Amniotic epithelial cell (primary cell): ENCODE measurements at places on chromosomes 2 and 18.

GRCh38 chr2:45964223-45964841, 312.9 kb downstream of the PRKCE start:
- peak; percentile 63 for DNase-seq

- DNase-seq: no peak
Measured at GRCh38 chr18:55488473-55488872, 99.5 kb downstream of the TCF4 start.

- DNase-seq: no peak
Measured at GRCh38 chr2:7849027-7849426, 832.8 kb upstream of the ID2 start.

GRCh38 chr18:2963048-2963447, 49.9 kb downstream of the LPIN2 start:
- no peak for DNase-seq

- no peak for DNase-seq
Measured at GRCh38 chr2:40859617-40860016, 407.7 kb upstream of the SLC8A1 start.

- no peak for DNase-seq
Measured at GRCh38 chr2:401019-401679, 113.3 kb upstream of the ALKAL2 start.

DNA sequence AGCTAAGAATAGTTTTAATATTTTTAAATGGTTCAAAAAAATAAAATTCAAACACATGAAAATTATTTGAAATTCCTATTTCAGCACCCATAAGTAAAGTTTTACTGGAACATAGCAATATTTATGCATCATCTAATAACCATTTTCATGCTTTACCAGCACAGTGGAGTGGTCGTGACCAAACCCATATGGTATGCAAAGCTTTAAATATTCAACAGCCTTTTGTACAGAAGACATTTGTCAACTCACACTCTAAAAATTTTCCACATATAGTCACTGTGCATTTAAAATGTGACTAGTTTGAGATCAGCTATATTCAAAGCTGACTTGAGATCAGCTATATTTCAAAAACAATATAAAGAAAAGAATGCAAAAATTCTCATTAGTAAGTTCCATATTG, 46.2 kb downstream of the PUM2 start:
- peak; percentile 51 for DNase-seq

- DNase-seq: no peak
Measured at GRCh38 chr18:8983195-8983594, 119.3 kb upstream of the NDUFV2 start.

DNA sequence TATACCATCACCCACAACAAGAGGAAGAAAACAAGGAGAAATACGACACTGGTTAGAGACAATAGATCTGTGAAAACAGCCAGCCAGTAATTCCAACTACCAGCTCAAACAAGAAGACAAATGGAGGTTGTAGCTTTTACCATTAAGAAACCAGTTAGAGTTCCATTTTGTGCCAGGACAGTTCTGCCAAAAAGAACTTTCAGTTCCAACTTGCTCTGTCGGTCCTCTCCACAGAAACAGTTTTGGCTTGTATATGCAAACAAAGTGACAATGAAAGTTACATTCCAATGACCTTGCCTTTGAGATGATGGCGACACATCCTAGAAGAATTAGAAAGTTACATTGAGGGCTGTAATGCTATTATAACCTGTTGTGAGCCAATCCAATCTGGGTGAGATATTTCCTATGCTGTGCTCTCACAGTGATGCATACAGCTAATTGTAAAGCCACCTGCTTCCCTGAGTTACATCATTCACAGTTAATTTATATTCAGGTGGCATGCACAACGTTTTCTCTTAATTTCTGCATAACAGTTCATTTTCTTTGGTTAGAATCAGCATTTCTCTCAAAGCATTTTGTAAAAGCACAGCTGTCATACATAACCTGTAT, 1378.4 kb upstream of the PIK3C3 start:
- DNase-seq: no peak

DNA sequence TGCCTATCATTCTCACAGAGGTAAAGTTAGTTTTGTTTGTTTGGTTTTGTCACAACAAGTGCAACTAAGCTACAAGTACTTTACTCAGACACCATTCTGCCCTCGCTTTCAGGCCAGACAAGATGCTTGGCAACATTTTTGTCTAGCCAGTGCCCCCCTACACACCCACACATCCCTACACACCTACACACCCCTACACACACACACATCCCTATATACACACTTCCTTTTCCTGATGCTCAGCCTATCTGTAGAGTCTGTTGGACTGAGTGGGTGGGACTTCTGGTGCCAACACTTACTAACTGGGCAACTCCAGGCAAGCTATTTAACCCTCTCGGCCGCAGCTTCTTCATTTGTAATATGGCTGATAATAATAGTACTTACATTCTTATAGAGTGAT, 161.4 kb downstream of the ALK start:
- no peak for DNase-seq

- no peak for DNase-seq
Measured at GRCh38 chr2:158783923-158784322, 11.2 kb upstream of the DAPL1 start.

DNA sequence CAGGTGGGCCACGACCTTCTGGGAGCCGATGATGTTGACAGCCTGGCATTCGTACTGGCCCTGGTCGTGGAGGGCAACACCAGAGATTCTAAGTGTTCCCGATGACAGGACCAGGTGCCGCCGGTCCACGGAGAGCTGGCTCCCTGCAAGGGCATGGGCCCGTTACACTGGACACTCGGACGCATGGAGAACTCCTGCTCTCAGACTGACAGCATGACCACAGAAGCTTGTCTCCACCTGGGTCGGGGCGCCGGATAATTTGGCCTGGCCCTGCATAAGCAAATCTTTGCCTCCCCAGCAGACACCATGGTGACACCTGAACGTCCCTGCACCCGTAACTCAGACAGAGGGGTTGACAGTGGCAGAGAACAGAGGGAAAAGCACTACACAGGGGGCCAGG, 80.7 kb downstream of the PXDN start:
- DNase-seq: no peak

DNA sequence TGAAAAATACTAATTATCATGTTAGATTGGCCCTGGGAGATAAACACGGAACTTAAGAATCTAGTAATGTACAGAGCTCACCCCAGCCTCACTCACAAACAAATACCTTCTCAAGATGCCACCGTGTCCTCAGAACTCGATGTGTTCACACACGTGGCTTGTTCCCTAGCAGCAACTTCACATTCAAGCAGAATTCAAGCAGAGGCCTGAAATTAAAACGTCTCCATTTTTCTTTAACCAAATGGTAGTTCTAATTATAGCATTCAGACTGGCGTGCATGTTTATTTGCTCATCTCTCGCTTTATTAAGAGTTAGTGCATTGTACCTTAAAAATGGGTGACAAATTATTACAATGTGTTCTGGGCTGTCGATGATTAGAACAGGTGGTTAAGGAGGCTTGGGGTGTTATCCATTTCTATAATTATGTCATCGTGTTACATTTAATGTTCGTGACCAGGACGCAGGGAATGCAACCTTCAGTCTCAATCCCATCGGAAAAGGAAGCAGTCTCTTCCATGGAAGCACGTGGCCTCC, 57.3 kb upstream of the SLC66A3 start:
- DNase-seq: no peak

DNA sequence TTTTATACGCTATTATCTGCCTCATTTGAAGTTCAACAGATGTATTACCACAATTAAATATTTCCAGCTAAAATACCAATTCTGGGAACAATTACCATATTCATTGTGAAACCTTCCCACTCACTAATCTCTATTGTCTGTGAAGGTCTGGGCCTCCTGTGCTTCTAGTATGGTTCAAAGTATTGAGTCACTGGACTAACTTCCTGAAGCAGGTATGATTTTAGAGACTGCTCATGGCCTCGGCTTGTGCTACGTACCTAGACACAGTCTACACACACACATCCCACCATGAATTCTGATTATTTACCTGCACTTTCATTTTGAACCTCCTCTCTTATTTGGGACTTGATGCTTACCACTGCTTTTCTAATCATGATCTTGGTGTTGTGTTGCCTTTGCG, 180.7 kb upstream of the EPHA4 start:
- DNase-seq: no peak

- DNase-seq: no peak
Measured at GRCh38 chr2:218074031-218074430, 5.0 kb downstream of the RUFY4 start.

GRCh38 chr2:236940916-236941520, 144.7 kb upstream of the COPS8 start:
- peak; percentile 28 for DNase-seq

GRCh38 chr18:77077941-77078689, 54.5 kb downstream of the MBP start:
- peak; percentile 94 for DNase-seq

DNA sequence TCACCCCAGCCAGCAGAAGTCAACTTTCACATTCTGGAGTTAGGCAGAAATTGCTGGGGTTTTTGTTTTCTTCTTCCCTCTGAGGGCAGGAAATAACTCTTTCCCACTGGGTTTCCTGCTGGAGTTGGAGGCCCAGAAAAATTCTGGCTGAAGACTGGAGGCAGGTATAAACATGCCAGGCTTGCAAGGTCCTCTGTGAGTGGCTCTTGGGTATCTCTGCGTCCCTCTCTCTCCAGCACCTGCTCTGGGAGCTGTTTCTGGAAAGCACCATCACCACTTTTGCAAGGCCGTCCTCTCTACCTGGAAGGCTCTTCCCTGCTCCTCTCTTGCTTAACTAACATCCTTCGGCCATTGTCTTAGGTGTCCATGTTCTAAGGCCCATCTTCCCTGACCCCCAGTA, 91.0 kb downstream of the MCFD2 start:
- no peak for DNase-seq

DNA sequence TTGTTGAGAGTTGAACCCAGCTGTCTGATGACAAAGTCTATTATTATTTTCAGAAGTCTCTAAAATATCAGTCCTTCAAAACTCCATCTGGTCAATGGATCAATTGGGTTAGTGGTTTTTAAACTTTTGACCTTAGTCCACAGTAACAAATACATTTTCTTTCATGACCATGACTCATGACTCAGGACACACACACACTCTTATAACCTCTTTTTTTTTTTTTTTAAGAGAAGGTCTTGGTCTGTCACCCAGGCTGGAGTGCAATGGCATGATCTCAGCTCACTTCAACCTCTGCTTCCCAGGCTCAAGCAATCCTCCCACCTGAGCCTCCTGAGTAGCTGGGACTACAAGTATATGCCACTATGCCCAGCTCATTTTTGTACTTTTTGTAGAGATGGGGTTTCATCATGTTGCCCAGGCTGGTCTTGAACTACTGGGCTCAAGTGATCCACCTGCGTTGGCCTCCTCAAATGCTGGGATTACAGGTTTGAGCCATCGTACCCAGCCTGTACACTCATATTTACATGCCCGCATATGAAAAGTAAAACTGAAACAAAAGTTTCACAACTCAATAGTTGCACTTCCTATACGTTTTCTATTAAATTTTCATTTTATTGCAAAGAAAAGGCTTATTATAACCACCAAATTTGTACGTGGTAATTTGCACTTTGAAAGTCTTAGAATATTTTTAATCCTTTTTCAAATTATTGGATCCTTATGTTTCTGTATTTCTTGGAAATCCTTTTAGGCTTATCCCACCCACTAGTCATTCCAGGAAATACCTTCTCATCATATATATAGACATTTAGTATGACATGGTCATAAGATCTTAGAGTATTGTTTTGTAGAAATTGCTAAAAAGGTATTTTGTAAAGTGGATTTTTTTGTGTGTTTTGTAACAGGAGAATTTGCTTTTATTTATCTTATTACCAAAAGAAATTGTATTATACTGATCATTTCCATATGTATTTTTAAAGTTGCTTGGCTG, 199.0 kb downstream of the LPIN1 start:
- DNase-seq: no peak

DNA sequence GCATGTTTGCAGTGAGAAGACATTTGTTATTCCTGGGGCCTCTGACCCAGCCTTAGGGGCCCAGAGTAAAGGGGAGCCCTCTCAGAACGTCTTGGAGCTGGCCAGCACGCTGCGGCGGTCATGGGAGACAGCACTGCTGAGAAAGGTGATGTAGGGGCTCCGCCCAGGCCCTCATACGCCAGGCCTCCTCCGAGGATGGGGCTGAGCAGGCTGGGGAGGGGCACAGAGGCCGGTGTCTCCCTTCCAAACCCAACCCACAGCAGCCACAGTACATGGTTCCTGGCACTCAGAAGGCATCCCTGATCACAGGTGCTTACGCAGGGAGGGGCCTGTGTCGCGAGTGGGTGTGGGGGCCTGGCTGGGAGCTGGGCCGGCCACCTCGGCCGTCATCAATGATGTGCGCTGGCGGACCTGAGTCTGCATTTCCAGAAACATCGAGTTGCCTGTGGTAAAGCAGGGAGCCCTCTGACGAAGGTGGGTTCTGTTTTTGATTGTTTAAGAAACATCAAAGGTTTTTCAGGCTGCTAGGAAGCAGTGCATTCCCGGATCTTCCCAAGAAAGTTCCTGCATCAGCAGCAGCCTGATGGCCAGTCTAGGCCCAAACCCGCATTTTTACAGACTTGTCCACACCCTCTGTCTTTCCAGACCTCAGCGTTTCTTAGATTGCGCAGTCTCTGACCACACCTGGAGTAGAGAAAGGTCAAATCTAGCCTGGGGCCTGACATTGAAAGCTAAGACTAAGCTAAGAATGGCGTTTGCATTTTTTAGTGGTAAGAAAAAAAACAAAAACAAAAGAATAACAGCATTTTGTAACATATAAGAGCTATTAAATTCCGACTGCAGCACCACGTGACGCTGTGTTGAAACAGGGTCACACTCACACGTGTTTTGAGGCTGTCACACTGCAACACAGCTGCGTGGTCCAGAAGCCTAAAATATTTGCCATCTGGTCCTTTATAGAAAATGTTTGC, 51.2 kb upstream of the PXDN start:
- DNase-seq: no peak

GRCh38 chr2:158664987-158665386, 130.1 kb upstream of the DAPL1 start:
- peak; percentile 37 for DNase-seq

DNA sequence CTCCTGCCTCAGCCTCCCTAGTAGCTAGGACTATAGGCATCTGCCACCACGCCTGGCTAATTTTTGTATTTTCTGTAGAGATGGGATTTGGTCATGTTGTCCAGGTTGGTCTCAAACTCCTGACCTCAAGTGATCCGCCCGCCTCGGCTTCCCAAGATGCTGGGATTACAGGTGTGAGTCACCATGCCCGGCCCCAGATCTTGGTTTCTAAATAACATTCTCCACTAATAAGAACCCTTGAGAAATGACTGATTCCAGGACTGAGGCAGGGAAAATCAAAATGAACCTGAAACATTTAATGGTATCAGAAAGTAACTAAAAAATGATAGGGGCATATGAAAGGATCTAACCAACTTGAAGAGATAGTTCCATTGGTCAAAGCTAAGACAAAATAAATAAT, 34.0 kb downstream of the BMPR2 start:
- no peak for DNase-seq

DNA sequence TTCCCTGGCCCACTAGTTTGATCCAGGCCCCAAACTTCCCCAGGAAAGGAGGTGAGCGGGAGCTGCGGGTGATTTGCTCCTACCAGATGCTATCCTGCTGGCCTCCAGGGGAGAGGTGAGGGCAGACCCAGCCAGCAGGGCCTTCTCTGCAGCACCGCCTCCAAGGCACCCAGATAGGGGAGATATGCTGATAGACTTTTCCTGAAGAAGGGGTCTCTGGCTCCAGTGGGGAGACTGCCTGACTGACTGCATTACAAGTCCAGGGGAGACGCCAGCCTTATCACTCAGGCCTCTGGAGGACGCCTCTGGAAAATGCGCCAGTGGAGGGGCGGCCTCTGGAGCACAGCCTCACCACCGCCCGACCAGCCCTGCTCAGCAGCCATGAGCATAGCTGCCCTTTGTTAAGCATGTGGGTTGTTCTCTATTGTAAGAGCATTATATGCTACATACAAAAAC, 60.6 kb upstream of the SMAD7 start:
- no peak for DNase-seq
